Lung (tissue), 17 donors: ENCODE measurements at places on chromosomes 12 and 14. TPM values are rescaled to one million over a fixed set of nuclear protein-coding genes. Genes with fewer than 3 reads are reported as not detected.

DNA sequence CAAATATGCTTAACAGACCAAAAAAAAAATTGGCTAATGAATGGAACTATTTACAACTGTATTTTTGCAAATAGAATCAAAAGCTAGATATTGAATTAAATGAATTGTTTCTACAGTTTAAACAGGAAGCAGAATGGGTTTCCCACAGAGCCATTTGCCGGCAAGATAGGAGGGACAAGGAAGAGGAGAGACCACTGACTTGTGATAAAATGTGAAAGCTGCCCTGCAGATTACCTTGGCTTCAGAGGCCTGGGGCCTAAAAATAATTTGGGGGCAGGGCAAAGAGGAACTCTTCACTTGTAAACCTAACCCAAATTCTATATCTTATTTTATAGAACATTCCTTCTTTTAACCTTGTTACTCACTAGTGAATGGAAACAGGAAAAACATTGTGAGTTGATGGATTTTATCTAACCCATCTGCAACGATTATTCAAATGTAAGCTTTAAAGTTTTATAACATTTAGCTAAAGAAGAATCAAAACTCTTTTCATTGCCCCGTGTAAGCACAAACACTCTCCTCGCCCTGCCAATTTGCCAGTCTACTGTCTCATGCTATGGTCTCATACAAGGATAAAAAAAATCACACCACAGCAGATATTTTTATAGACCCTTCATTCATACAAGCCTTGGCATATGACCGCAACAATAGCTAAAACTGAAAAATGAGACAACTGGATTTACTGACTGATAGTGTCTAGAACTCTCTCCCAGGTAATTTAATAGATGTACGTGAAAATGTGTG is 49.5 kb upstream of the MDM1 start:
- DNase-seq = no peak

GRCh38 chr14:75469606-75470237 is 41.9 kb downstream of the JDP2 start:
- no peak for DNase-seq

DNA sequence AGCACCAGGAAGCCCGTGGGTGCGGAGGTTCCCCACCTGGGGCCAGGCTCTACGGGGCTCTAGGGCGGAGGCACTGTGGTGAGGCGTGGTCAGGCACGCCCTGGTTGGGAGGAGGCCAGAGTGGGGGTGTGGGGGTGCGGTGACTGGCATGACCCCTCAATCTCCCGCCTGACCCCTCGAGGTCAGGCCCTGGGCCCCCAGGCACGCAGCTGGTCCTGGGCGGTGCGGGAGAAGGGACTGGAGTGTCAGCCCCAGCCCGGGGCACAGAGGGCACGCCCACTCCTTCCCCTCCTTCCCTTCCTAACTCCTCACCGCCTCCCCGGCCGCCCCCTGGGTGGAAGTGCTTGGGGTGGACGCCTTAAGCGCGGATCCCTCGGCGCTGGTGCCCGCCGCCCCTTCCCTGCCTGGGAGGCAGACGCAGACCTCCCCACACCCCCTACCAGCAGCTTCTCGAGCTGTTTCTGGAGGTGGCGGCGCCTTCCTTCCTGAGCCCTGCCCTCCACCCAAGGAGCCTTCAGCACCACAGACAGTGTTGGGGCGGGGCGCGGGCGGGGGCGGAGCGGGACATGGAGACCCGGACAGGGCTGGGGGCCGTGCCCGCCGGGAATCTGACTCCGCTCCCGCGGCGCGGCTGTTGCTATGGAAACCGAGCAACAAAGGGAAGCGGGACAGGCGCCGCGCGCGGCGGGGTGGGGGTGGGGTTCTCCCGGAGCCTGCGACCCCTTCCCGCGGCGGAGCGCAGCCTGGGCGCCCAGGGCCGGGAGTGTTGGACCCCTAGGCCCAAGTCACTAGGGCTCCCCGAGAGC is 741 bp upstream of the CRIP2 start:
- peak; percentile 96 for DNase-seq

DNA sequence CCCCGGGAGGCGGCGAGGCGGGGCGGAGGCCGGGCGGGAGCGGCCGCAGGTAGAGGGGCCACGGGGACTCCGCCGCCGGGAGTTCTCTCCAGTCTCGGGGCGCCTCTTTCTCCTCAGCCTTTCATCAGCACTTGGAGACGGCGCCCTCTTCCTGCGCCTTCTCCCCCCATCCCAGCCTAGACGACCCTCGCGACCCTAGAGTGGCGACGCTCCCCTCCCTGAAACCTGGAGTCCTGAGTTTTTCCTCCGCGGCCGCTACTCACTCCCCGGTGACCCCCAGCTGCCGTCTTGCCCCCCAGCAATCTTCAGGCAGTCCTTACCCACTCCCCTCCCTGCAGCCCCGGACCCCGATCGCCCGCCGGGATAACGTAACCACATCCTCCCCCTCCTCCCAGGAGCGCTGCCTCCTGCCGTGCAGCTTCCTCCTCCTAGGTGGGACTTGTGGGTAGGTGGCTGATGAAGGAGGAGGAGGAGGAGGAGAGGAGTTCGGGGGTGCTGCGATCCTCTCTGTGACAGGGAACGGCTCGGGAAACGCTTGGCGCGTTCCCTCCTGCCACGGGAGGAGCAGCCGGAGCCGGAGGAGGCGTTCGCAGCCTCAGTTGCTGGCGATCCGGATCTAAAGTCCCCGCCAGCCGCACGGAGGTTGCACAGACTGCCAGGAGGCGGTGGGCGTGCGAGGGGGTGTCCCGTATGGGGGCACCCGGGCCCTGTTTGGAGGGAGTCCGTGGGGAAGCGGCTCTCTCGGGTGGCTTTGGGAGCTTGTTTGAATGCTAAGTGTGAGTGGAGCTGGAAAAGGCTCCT is 891 bp downstream of the PLEKHA5 start:
- DNase-seq = no peak

DNA sequence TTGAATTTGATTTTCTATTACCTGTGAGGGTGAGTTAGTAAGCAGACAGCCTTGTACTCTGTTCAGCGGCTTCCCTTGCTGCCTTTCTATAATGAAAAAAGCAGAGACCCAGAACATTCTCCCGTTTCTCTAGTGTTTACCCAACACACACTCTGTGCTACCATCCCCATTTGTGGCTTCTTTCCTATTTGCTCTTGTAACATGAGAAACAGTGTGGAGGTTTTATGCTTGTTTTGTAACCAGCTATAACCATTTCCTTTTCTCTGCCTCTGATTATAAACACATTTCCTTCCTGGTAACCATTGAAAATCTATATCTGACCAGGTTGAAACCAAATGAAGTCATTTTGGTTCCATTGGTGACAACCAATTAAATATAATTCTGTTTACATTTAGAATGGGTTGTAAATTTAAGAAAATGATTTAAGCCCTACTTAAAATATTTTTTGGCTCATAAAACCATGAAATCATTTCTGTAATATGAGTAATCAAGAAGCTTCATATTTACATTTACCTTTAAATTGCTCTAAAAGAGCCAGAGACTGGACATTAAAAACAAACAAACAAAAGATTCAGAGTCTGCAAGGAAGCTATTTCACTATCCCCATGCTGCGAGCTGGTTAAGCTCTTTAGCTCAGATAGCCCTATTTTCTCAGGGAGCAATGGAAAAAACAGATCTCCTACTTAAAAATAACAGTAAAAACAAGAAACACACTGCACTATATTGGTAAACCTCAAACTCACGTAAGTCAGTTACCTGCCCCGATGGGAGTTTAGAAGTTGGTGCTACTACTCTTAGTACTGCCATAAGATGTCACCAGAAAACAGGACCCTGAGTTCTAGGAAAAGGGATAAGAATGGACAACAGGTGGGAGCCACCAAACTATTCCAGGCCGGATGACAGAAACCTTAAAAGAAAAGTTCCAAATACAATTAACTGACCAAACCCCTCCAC is 206.5 kb upstream of the EEA1 start:
- peak; percentile 70 for DNase-seq

DNA sequence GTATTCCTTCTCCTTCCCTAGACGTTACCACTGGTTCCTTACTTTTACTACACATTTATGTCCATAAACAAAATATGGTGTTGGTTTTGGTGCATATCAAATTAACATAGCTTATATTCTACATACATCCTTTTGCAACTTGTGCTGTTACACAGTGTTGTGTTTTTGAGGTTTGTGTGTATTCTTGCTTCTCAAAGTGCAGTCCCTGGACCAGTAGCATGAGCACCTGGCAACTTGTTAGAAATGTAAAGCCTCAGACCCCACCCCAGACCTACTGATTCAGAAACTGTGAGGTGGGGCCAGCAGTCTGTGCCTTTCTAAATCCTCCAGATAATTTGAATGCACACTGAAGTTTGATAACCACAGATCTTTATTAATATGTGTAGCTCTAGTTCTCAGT is 65.9 kb downstream of the RNFT2 start:
- DNase-seq = no peak

DNA sequence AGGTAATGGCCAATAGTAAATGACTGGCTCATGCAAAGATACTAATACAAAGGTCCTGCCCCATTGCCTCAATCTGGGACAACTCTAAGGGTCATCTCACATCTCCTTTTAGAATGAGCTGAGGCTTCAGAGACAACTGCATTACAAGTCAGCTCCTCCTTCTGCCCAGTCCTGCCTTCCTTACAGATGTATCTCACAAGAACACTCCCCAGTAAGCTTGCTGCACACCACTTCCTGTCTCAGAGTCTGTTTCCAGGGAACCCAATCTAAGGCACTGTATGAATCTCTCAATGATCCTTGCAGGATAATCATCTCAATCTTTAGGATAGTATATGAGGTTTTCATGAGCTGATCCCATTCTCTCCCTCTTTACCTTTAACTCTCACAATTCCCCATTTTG is 57.8 kb upstream of the ZDHHC17 start:
- DNase-seq = peak; percentile 17

DNA sequence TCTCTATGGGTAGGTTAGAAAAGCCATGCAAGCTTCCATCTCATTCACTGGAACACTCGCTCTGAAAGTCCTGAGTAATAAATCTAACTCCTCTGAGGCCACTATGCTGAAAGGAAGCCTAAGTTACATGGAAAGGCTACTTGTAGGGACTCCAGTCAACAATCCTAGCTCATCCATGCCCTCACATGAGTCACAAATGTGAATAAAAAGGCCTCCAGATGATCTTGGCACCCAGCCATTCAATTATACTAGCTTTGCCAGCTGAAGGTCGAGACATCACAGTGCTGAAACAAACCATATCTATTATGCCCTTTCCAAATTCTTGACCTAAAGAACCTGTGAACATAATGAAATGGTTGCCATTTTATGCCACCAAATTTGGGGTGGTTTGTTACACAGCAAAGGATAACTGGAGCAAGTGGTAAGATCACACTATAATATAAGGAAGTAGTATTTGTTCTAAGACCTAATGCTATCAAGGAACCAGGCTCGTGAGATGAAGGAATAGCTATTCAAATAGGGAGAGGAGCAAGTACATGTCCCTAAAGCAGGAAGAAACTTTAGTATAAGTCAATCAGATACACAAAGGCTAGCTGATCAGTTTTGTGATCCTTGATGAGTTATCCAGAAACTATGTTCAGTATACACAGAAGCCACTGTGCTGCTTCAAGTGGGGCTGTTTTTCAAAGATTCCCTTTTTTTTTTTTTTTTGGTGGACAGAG is 142.1 kb downstream of the MED13L start:
- DNase-seq = no peak

DNA sequence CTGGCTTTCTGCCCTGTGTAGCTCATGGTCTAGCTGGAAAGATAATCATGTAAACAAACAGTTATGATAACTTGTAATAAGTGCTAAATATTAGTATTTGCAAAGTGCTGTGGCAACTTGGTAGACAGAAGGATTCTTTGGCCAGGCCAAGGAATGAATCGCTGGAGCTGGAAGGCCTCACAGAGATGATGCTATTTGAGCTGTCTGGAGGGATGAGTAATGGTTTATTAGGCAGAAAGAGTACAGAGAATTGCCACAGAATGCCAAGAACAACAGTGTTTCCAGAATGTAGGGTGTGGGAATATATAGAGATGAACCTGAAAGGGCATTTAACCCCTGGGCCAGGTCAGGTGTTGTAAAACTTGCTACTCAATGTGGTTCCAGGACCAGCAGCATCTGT is 27.6 kb downstream of the OTX2 start:
- DNase-seq = no peak

DNA sequence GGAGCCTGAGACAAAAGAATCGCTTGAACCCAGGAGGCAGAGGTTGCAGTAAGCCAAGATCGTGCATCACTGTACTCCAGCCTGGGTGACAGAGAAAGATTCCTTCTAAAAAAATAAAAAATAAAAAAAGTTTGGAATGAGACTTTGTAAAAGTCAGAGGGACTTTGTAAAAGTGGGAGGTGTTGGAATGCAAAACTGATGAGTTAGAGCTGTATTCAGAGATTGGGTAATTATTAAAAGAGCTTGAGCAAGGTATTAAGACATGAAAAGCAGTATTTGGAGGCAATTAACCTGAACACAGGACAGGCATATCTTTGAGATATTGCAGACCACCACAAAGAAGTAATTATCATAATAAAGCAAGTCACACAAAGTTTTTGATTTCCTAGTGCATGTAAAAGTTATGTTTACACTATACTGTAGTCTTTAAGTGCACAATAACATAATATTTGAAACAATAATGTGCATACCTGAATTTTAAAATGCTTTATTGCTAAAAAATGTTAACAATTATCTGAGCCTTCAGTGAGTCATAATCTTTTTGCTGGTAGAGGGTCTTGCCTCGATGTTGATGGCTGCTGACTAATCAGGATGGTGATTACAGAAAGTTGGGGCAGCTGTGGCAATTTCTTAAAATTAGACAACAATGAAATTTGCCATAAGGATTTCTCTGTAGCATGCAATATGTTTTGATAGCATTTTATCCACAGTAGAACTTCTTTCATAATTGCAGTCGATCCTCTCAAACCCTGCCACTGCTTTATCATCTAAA is 33.1 kb downstream of the PHLDA1 start:
- DNase-seq = no peak

GRCh38 chr14:91606851-91607250 is 96.7 kb upstream of the PPP4R3A start:
- DNase-seq = no peak

DNA sequence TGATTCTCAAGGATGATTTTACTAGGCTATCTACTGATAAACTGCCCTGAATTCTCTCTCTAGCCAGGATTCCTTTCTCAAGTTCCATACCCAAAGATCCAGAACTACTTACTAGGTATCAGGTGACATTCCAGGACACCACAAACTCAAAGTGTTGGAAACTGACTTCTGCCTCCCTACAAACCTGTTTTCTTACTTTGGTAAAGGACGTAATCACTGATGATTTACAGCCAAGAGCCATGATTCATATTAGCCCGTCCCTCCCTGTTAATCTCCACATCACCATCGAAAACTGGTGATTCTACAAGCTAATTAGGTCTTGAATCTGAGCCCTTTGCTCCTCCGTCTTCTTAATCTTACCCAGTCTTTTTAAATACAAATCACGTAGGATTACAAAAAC is 1.0 kb upstream of the ATG14 start:
- no peak for DNase-seq

- no peak for DNase-seq
These were observed 7.2 kb downstream of the CARMIL3 start for GRCh38 chr14:24058951-24059475.

GRCh38 chr12:54129028-54129903 is 59.5 kb downstream of the SMUG1 start:
- no peak for DNase-seq

CLEC6A gene
- 0.31 TPM for total RNA-seq

KCNH3 gene
- 1.6 TPM for total RNA-seq

KRT78 gene
- not detected for total RNA-seq

CD163L1 gene
- 4.0 TPM for total RNA-seq

INHBC gene
- not detected for total RNA-seq

AKAP3 gene
- total RNA-seq = 1.1 TPM
